Astrocyte (in vitro differentiated cells and primary cell): ENCODE measurements at places on chromosomes 7 and 10. TPM values are rescaled to one million over a fixed set of nuclear protein-coding genes. Genes with fewer than 3 reads are reported as not detected.
A peak's percentile ranks its signal among the peaks of the same experiment; 100 is the strongest.

GRCh38 chr7:132134814-132135445, 441.3 kb downstream of the PLXNA4 start:
- no peak for DNase-seq

DNA sequence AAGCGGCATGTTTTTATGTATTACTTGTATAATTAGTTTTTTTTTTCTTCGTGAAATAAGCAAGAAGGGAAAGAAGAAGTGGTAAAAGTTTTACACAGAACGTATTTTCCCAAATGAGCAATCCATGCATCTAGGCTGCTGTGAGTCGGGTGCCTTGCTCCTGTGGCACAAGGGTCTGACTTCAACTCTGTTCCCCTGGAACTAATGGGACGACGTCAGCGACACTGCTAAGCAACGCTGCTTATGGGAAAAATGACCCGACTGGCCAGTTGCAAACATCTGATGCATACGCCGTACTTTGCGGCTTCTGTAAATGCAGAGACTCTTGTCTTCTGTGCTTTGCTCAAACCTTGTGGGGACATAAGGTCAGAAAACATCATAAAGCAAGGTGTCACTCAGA, 66.3 kb downstream of the MPP7 start:
- peak; percentile 30 for DNase-seq

DNA sequence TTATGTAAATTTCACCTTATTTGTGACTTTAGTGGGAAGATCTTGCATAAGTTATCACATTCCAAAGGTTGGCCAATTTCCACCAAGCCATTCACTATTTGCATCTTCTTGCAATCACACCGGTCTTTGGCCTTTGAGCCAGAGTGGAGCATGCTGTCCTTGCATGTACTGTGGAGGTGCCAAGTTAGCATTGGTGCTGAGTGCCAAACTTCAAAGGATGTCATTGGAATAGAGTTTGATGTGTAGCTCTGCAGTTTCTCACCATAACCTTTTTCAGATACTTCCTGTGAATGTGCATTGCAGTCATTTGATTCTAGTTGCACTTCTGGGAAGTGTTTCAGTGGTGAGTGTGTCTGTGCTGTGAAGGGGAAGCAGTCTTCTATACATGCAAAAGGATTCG, 620.6 kb downstream of the SUGCT start:
- DNase-seq = no peak

- peak; percentile 59 for DNase-seq
These were observed 59.1 kb upstream of the COL1A2 start for GRCh38 chr7:94335586-94335985.

DNA sequence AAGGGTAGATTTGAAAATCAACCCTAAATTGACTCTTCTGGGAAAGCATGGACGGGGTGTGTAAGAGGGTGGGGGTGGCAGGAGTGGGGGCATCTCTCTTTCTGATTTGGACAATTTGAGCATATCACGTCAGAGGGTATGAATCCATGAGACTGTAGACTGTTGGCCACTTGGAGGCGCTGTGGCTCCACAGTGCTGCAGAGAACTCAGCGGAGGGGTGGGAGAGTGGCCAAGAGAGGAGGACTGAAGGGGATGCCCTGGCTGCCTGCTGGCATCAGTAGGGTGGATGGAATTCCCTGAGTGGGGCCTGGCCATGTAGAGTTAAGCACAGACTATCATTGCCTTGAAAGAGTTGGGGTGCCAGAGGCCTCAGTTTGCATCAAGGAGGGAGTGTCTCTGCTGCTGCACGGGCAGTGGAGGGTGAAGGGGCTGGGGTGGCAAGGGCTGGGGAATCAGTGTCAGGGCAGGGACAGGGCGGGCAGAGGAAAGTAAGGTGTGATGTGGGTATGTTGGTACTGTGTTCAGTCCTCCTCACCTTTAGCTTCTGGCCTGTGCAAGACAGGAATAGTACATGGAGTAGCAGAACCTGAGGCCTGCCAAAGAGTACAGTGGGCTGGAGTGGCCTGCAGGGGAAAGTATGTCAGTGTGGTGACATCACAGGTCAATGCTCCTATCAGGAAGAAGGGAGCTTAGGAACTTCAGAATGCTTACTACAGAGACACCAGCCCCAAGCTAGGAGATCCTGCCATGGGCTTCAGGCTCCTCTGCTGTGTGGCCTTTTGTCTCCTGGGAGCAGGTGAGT, 133.5 kb upstream of the PRSS58 start:
- no peak for DNase-seq

DNA sequence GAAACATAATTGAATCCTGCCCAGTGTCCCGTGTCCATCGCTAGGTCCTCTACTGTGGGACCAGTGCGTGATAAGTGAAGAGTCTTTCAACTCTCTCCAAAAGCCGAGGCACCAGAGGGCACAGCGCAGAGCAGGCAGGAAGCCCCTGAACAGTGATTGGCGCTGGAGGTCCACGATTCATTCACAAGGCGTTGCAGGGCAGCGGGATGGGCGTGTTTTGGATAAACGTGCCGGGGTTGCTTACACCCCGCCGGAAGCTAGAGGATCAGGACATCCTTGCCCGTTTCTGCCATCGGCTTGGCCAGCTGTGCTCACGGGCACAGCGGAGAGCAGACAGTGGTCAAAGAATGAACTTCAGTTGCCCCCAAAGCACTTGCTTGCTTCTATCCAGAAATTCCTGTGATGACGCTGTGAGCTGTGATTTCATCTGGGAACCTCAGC, 86.0 kb upstream of the PFKP start:
- DNase-seq = peak; percentile 69

DNA sequence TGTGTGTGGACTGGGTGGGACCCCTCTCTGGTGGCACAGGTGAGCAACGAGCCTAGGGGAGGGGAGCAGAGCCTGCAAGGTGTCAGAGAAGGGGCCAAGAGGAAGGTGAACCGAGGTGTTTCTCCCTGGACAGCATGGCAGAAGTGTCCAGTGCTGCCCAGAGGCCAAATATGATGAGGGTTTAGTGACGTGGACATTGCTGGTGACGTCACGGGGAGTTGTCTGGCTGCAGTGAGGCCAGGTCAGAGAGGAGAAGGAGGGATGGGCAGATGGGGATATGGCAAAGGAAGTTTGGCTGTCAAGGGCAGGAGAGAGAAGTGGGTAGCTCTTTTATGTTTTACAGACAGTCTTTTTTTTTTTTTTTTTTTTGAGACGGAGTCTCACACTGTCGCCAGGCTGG, 2.6 kb upstream of the ZNF853 start:
- no peak for DNase-seq

Gene SPDYE5
- not detected in 2 replicates for total RNA-seq

Gene KLF14
- total RNA-seq = 0.07 TPM in 1 of 2 replicates, not detected in the other

Gene LMBR1
- 49.2 and 49.7 TPM in 2 replicates for total RNA-seq
